ENCODE measurements at places on chromosomes 2 and 18. TPM values are rescaled to one million over a fixed set of nuclear protein-coding genes. Genes with fewer than 3 reads are reported as not detected.

ITGB6 gene
- total RNA-seq: not detected

SULT6B1 gene
- total RNA-seq: not detected

C1QL2 gene
- not detected for total RNA-seq

THSD7B gene
- total RNA-seq: 0.32 TPM

IL36A gene
- total RNA-seq: not detected

Measured in fibroblast of villous mesenchyme (primary cell).